Regular cardiac myocyte (primary cell): ENCODE measurements at places on chromosomes 6 and 20. TPM values are rescaled to one million over a fixed set of nuclear protein-coding genes. Genes with fewer than 3 reads are reported as not detected.

KCNK5 gene
- not detected in 2 replicates for total RNA-seq

GJA1 gene
- total RNA-seq: 574 and 739 TPM in 2 replicates

TAAR9 gene
- not detected in 2 replicates for total RNA-seq

PRSS35 gene
- total RNA-seq: 1.7 and 4.8 TPM in 2 replicates

IL17F gene
- not detected in 2 replicates for total RNA-seq

SNAP91 gene
- not detected in 2 replicates for total RNA-seq
